Gastroesophageal sphincter (tissue), 4 donors: ENCODE measurements at places on chromosomes 5 and 9.

- H3K4me1 ChIP-seq = no peaks in the 10 kb centered on the region
- no peak overlapping the region for H3K27ac ChIP-seq
- H3K27me3 ChIP-seq = no peaks in the 10 kb centered on the region
- no peak overlapping the region for H3K4me3 ChIP-seq
Measured at GRCh38 chr9:22921742-22922141, 475.1 kb downstream of the DMRTA1 start.

GRCh38 chr9:126549246-126550006 is 64.3 kb upstream of the LMX1B start:
- H3K27ac ChIP-seq = no peak overlapping the region
- ATAC-seq = no peak
- no peaks in the 10 kb centered on the region for H3K4me1 ChIP-seq

GRCh38 chr9:94922691-94923107 is 196.2 kb downstream of the AOPEP start:
- H3K27me3 ChIP-seq = no peaks in the 10 kb centered on the region
- peak; percentile 83 for ATAC-seq
- H3K36me3 ChIP-seq = no peaks in the 10 kb centered on the region
- H3K4me3 ChIP-seq = no peak overlapping the region

DNA sequence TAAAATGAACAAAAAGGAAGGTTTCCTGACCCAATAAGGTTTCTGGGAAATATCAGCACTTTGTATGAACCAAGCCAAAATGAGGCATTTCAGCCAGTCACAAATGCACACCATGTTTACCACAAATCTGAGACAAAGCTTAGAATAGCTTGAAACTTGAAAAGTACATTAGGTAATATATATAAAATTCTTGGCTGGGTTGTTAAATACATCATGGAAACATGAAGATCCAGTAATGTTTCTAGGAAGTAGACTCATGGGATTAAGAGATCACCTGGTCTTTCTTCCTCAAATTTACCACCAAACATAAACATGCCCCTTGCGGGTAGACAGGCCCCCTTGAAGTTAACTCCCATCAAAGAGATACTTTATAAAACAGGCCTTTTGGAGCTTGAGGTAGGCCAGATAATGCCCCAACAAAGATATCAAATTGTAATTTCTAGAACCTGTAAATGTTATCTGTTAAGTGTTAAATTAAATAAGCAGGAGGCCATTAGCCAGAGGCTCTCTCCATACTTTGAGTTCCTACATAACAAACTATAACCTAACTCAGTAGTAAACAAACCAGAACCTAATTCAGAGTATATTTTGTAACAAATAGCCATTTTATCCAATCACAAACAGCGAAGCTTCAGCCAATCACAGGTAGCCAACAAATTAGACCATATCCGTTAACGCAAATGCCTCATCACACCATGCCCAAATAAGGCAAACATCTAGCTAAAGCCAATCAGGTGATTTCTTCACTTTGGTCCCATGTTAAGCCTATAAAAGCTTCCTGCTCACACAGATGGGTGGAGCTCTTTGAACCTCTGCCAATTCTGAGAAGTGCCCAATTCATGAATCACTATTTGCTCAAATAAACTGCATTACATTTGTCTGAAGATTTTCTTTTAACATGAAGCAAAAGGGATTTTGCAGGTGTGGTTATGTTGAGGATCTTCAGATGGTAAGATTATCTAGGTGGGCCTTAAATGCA is 127.9 kb upstream of the TARS1 start:
- H3K4me3 ChIP-seq = no peak overlapping the region
- H3K4me1 ChIP-seq = peaks cover 9% of the 10 kb centered on the region
- H3K27me3 ChIP-seq = no peaks in the 10 kb centered on the region
- ATAC-seq = no peak

DNA sequence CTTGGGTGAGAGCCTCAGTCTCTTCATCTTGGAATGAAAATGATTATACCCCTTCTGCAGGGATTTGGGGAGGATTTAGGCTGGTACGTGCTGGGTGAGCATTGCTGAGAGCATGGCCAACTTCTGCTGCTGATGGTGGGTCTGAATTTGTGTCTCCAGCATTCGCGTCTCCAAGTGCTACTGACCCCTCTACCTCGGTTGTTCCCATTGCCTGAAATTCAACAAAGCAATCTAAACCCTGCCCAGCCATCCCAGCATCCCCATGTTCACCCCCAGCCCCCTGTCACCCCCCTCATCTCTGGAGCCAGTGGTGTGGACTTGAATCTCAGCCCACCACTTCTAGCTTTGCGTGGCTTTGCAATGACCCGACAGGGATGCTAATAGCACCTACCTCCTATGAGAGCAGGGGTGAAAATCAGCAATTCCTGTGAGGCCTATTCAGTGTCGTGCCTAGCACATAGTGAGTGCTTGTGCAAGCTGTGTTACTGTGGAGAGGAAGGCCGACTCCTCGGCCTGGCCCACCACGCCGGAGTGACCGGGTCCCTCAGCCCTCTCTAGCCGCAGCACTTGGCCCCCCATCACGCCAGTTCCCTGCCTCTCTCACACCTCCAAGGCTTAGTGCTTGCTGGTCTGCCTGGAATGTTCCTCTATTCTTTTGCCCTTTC is 43.4 kb upstream of the SH3PXD2B start:
- no peaks in the 10 kb centered on the region for H3K27me3 ChIP-seq
- no peak for ATAC-seq
- peaks cover 22% of the 10 kb centered on the region for H3K4me1 ChIP-seq

DNA sequence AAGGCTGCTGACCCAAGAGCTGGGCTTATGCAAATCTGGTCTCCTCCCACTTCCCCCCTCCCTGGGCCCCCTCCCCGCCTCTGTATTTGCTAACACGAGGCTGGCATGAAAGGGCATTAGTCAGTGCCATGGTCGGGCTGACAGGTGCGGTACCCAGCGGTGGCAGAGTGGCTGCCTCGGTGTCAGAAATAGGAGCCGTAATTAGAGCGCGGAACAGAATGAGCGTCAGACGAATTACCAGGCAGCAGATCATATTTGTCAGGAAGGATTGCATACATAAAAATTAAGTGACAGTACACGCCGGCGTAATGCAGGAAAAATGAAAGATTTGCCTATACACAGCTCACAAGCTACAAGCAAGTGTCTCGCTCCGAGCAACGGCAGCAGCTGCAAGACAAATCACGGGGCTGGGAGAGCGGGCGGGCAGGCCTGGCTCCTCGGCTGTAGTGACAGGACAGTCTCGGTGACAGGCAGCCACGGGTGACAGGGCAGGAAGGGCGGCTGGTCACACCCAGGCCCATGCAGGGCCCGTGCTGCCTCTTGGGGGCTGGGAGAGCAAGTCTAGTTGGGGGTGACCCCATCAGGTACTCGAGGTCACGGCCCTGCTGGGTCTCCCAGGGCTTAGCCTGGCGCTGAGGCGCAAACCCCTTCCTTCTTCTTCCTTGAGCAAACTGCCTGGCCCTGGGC is 72.4 kb downstream of the NEK6 start:
- no peaks in the 10 kb centered on the region for H3K27me3 ChIP-seq
- peak; percentile 14 for ATAC-seq
- no peaks in the 10 kb centered on the region for H3K4me1 ChIP-seq
- no peak overlapping the region for H3K27ac ChIP-seq
- peaks cover 93% of the 10 kb centered on the region for H3K36me3 ChIP-seq
- H3K4me3 ChIP-seq = no peak overlapping the region

GRCh38 chr5:9596824-9597223 is 33.3 kb downstream of the TAS2R1 start:
- H3K27me3 ChIP-seq = no peaks in the 10 kb centered on the region
- no peaks in the 10 kb centered on the region for H3K4me1 ChIP-seq
- no peaks in the 10 kb centered on the region for H3K36me3 ChIP-seq
- no peak overlapping the region for H3K27ac ChIP-seq

DNA sequence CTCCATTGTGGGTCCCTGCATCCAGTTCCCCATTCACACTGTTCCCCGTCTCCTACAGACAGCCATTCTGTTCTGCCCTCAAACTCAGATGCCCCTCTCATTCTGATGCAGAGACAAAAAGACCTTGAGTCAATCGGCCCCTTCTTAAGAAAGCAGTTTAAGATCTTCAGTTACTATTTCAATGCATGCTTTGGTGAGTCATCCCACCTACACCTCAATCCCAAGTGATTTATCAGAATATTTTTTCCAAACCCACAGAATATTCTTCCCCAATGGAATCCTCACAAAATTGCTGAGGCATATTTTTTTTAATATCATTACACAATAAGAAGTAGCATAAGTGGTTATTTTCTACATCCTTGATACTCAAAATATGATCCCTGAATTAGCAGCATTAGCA is 92.4 kb upstream of the SLC1A1 start:
- H3K4me1 ChIP-seq = no peaks in the 10 kb centered on the region
- ATAC-seq = no peak
- H3K36me3 ChIP-seq = no peaks in the 10 kb centered on the region
- no peaks in the 10 kb centered on the region for H3K27me3 ChIP-seq

DNA sequence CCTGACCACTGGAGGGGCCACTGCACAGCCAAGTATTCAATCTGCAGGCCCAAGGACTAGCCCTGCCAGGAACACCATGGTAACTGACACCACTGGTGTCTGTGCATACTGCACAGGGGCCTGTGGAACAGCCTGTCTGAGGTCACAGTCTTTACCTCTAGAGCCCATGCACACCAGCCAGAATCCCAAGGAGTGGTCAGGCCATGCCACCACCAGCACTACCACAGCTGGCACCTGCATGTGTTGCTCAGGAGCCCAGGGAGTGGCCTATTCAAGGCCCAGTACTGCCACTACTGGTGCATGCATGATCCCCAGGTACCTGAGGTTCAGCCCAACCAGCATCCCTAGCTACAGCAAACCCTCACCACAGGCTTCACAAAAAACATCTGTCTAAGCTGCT is 546.0 kb upstream of the RGMB start:
- no peaks in the 10 kb centered on the region for H3K36me3 ChIP-seq
- no peak overlapping the region for H3K4me3 ChIP-seq
- H3K4me1 ChIP-seq = no peaks in the 10 kb centered on the region
- H3K27ac ChIP-seq = no peak overlapping the region
- ATAC-seq = no peak

DNA sequence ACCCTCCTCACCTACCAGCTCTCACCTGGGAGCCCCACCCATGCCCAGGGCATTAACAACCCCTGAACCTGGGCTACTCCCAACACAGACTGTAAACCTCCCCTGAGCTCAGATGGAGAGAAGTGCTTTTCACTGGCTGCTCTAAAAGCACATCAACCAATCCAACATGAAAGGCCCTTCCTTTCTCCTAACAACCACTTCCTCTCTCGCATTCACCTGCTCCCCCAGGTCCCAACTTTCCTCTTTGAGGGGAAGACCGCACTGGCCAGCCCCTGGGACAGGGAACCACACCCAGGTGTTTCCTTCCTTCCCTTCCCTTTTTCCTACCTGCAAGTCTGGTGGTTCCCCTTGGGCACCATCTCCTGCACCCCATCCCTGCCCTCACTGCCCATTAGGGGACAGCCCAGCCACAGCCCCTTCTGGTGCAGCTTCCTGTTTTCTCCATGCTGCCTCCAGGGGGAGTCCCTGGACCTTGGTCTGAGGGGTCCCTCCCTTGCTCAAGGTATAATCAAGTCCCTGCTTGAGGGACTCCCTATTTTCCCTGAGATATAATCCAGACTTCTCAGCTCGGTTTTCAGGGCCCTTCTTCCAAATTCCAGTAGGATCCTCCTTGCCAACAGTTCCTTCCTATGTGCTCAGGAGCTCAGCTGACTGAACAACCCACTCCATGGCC is 30.5 kb upstream of the DAB2IP start:
- no peaks in the 10 kb centered on the region for H3K27me3 ChIP-seq
- H3K27ac ChIP-seq = peak overlapping the region; percentile 61
- peaks cover 6% of the 10 kb centered on the region for H3K4me1 ChIP-seq
- no peak overlapping the region for H3K4me3 ChIP-seq

DNA sequence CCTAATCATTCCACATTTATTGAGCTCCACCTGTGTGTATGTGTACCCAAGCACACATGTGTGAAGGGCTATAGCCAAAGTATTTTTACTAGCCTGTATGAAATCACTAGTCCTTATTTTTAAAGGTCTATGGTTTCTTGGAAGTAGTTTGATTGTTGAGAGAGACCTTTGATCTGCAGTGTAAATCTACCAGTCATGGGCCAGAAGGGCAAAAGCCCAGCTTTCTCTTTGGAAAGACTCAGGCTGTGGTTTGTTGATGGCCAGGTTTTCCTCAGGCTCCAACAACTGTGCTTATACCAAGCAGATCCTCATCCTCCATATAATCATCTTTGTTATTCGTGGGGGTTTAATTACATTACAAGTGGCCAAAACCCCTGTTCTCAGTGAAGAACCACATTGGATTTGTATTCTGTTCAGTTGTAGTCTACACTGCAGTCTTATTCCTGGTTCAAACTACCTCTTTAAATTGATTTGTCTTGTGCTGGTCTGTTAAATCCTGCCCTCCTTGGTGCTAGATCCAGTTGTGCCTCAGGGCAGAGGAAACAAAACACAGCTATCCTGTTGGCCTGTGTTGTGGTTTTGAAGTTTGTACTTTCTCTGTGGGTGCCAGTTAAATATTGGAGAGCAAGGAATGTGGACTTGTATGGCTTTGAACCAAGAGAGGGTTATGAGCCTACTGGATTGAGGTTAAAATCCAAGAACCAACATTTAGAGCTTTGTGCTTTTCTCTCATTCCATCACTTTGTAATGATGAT is 13.3 kb downstream of the CDC26 start:
- H3K4me3 ChIP-seq = no peak overlapping the region
- peaks cover 81% of the 10 kb centered on the region for H3K36me3 ChIP-seq
- no peaks in the 10 kb centered on the region for H3K27me3 ChIP-seq

GRCh38 chr5:153483482-153483881 is 7.0 kb upstream of the GRIA1 start:
- H3K36me3 ChIP-seq = no peaks in the 10 kb centered on the region
- no peak overlapping the region for H3K4me3 ChIP-seq

GRCh38 chr5:171226096-171226754 is 82.8 kb upstream of the TLX3 start:
- no peak overlapping the region for H3K27ac ChIP-seq
- H3K36me3 ChIP-seq = no peaks in the 10 kb centered on the region
- no peaks in the 10 kb centered on the region for H3K4me1 ChIP-seq
- H3K27me3 ChIP-seq = no peaks in the 10 kb centered on the region

DNA sequence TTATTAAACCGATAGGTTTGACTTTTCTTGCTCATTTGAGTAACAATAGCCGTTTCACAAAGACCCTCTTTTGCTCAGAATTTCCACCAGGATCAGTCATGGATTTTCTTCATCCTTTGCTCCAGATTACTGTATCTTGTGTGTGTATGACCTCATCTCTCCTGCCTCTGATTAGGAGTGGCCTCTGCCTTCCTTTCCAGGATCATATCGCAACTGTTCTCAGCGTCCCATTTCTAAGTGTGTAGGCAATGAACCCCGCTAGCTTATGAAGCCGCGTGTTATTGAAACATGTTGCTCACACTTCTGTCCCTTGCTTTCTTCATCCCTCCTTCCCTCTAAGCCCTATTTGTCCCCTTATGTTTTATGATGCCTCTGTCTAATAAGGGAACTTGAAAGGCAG is 169.8 kb upstream of the RPS23 start:
- H3K36me3 ChIP-seq = no peaks in the 10 kb centered on the region
- no peak overlapping the region for H3K4me3 ChIP-seq
- ATAC-seq = no peak
- no peaks in the 10 kb centered on the region for H3K27me3 ChIP-seq
- peaks cover 9% of the 10 kb centered on the region for H3K4me1 ChIP-seq

DNA sequence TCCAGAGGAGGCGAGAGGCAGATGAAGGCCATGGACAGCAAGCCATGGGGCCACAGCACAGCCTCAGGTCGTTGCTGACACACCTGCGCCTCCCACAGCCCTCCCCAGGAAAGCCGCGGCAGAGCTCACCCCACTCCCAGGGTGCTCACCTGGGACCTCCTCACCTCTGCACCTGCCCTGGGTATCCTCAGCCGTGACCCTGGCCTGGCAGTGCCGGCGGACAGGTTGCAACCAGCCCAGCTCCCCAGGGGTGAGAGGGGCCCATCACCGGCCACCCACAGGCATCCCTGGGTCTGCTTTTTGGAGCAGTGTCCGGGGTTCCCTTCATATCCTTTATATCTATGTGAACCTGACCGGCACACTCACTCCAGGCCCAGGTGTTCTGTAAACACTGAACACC is 30.4 kb upstream of the FCN1 start:
- no peak overlapping the region for H3K4me3 ChIP-seq
- ATAC-seq = no peak
- H3K36me3 ChIP-seq = no peaks in the 10 kb centered on the region
- no peak overlapping the region for H3K27ac ChIP-seq
